Stimulated activated CD4-positive, alpha-beta T cell treated with anti-CD3 and anti-CD28 coated beads, Interleukin-12 subunit alpha, Interleukin-12 subunit beta, amount 100 ng/mL, for 4 hours (primary cell): ENCODE measurements at places on chromosomes 4 and X.

- DNase-seq: peak; percentile 57
Observed at GRCh38 chr4:38128478-38129459, 168.6 kb downstream of the PTTG2 start.

GRCh38 chr4:77593101-77593500, 12.5 kb upstream of the CXCL13 start:
- DNase-seq: no peak

GRCh38 chrX:2855761-2856160, 27.0 kb downstream of the GYG2 start:
- no peak for DNase-seq

DNA sequence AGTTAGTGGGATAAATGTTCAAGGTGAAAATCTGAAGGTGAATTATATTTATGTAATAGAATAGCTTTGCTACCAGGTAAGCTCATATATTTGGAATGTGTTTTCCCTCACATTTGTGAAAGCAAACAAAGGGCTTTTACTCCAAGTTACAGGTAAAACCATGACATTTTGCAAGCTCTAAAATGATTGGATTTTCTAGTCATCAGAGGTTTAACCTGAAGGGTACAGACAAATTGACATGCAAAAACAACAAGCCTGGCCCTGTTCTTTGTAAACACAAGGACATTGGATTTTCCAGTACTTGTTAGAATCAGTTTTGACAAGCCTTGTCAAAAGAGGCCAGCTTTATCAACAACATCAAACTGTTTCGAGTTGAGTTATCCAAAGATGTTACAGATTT, 51.7 kb downstream of the ZFX start:
- no peak for DNase-seq

- no peak for DNase-seq
Observed at GRCh38 chr4:7434141-7434765, 477 bp downstream of the PSAPL1 start.

DNA sequence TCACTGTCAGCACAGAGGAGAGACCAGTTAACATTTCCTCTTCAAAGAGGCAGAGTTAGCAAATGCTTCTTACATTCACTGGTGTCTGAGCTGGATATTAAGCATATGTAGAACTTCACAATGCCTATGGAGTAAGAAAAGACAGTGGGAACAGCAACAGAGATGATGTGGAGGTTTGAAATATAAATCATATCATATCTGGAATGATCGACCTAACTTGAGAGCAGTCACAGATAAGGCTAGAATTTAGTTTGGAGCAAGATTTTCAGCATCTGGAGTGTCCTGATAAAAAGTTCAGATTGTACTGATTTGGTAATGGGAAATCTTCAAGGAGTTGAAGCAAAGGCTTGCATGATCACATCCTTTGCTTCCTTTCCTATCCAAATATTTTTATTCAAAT, 90.5 kb upstream of the ANKRD50 start:
- no peak for DNase-seq

DNA sequence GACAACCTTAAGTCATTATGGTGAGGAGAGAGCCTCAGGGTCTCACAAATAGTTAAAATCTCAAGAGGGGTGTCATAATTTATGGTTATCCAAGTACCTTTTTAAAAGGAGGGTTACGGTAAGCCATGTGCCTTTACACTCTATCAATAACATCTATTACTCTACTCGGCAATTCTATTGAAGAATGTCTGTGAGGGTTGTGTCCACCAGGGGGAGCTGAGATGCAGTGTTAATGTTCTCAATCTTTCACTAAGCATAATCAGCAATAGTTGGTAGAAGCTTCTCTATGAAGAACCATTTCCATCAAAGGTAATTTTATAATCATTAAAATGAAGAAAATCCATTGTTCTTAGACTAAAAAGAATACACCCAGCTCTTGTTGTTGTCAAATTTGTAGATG, 457.4 kb downstream of the CENPC start:
- peak; percentile 18 for DNase-seq

GRCh38 chr4:23237771-23238170, 545.0 kb downstream of the GBA3 start:
- no peak for DNase-seq

DNA sequence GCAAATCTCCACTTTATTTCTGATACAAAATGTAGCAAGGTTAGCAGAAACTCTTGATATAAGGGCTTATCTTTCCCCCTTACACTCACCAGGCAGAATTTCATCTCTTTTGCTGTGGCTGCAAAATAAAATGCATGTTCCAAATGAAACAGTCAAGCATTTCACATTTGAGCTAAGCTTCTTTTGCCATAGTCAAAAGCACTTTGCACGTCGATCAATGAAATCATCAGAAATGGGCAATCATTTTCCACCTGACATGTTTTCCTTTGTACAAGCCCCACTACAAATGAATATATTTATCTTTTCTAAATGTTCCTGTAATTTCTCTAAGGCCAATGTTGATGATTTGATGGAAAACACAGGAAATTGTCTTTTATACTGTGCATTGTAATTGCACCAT, 178.4 kb downstream of the ANKRD50 start:
- DNase-seq: no peak

DNA sequence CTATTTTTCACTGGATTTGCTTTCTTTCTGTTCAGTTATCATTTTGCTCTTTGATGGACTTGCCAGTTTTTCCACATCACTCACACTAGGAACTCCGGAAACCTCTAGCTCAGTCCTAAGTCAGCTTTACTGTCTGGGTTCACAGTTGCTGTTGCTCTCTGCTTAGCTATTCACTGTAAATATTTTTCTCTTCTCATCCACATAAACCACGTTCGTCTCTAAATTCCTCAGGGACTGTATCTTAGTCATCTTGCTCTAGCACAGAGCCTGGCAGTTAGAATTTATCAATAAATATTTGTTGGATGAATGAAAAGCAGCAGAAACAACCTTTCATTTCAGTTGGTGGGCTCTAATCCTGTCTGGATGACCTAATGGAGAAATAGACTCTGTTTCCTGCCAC, 119.4 kb upstream of the DMD start:
- DNase-seq: no peak

DNA sequence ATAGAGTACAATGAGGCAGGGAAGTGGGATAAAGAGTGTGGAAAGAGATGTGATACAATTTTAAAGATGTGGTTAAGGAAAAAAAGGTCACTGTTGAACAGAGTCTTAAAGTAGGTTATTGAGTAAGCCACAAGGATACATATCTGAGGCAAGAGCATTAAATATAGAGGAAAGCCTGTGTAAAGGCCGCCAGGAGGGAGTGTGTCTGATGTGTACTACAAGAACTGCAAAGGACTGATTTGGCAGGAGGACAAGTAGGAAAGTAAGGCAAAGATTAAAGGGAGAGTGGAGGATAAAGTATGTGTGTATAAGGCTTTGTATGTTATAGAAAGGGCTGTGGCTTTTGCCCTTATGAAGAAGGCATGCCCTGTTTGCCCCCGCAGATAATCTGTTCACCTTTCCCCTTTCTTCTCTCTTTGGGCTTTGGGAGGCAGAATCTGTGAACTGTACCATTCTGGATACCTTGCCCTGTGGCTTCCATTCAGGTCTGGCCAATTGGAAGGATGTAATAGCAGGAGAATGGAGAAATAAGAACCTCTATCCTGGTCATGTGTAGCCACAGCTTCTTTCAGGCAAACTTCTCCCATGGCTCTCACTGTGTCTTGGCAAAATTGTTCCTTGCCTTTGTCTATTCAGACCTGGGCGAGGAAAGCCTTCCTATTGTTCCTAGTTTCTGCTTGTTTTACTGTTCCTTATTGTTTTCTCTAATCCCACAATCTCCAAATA, 68.9 kb upstream of the FAM47B start:
- no peak for DNase-seq

GRCh38 chr4:120209706-120210105, 143.1 kb upstream of the MAD2L1 start:
- no peak for DNase-seq

DNA sequence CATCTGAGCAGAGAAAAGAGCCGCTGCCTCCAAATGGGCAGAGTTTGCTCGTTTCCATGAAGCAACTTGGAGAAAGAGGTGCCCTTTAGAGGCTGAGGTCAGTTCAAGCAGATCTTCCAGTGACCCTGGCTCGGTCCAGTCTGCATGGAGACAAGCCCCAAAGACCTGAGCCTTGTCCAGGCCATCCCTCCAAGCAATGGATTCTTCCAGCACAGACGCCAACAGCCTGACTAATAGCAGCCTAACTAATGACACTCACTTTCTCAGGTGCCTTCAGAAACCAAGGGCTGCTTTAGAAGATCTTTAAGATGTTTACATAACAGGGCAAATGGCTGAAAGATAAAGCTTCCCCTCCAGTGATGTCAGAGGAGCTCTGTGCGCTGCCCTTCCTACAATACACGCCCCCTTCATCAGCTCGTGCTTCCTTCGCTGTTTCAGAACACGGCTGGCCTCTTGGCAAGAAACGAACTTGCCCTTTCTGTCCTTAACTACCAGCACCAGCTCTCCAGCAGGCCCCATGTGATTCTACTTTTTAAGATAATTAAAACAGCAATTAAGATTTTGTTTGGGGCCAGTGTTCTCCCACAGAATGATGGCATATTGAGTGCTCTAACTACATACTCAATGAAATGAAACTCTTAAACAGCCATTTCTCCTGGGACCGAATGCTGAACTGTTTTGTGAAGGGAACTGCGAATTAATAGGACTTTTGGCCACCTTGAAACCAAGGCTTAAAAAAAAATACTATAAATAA, 119.0 kb downstream of the GPR143 start:
- DNase-seq: no peak

GRCh38 chrX:119696251-119696890, 3.4 kb upstream of the SEPTIN6 start:
- no peak for DNase-seq

GRCh38 chr4:170589597-170590191, 499.9 kb upstream of the AADAT start:
- no peak for DNase-seq

GRCh38 chr4:1674682-1675081, 9.4 kb downstream of the FAM53A start:
- no peak for DNase-seq

- no peak for DNase-seq
Observed at GRCh38 chr4:97720869-97721432, 422.3 kb downstream of the STPG2 start.

- DNase-seq: no peak
Observed at GRCh38 chrX:71669492-71669891, 2.1 kb downstream of the LOC101059915 start.

DNA sequence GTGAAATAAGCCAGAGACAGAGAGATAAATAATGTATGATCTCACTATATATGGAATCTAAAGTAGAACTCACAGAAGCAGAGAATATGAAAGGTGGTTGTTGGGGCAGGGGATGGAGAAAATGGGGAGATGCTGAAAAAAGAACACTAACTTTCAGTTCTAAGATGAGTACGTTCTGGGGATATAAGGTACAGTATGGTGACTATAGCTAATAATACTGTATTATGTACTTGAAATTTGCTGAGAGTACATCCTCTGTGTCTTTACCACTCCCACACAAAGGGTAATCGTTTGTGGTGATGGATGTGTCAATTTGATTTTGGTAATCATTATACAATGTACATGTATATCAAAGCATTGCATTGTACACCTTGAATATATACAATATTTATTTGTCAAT, 6.6 kb downstream of the FBXL5 start:
- no peak for DNase-seq

DNA sequence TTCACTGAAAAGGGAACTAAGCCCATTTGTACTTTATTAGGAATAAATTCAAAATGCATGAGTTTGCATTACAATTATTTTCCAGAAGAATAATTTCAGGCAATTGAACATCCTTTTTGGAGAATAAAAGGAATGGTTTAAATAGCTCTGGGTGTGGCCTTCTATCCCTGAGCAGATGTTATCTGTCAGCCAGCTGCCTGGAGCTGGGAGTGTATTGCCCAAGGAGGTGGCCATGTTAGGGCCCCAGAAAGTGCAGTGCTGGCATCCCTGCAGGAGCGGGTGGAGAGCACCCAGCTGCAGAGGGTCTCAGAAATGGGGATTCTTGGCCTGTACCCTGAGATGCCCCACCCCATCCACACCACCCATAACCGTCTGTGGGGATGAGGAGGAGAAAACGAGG, 21.6 kb upstream of the VEGFD start:
- DNase-seq: no peak

DNA sequence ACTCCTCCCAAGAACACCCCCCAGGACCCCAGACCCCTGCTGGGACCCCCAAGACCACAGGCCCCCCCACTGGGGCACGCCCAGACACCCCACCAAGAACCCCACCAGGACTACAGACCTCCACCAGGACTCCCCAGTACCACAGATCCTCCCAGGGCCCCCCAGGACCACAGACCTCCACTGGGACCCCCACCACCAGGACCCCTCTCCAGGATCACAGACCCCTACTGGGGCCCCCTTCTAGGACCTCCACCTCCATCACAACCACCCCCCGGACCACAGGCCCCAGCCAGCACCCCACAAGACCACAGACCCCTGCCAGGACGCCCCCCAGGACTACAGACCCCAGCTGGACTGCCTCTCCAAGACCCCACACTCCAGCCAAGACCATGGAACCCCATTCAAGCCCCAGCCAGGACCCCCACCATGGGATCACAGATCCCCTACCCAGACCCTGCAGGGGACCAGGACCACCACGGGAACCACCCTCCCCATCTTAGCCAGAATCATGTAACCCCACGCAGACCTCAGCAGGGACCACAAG, 855 bp upstream of the DHRSX start:
- DNase-seq: no peak

- DNase-seq: no peak
Observed at GRCh38 chrX:19655032-19655431, 139.7 kb upstream of the MAP3K15 start.

DNA sequence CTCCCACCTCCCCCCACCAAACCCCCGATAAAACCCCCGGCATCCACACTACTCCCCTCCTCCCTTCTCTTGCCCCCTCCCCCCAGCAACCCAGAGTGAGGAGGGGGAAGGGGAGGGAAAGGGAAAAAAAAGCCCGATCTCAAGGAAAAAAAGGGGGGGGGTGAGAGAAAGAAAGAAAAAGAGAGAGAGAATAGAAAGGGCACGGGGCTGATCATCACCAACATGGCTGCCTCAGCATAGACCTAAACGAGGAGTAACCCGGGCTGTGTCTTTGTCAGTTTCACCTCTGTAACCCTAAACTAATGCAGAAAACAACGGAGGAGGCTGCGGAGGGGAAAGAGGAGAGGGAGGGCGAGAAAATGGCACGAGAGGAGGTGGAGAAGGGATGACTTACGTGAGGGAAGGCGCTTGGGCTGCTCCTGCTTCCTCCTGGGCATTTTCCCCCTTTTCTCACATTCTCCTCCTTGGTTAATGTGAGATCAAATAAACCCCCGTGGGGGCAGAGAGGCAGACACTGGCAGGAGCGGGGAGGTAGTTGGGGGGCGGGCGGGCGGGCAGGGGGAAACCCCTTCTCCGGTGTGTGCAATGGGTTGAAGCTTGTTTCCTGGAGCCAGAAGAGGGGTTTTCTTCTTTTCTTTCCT, 532 bp downstream of the ZNF827 start:
- DNase-seq: peak; percentile 40

- peak; percentile 54 for DNase-seq
Observed at GRCh38 chrX:107718156-107718621, 57.4 kb downstream of the TSC22D3 start.

DNA sequence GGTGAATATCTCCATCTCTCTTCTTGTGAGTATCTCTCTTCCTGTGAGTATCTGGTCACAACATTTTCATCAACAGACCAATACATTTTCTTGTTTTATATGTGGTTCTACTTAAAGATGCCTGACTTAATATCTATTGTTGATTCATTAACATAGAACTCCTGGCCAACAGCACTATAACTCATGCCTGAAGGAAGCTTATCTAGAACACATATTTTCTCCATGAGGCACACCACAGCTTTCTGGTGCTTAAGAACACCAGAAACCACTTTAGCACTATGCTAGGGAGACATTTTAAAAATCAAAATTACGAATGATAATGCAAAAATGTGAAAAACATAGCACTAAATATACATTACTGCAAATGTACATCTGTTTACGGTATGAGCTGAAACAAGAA, 190.4 kb downstream of the GABRB1 start:
- DNase-seq: no peak
